ENCODE measurements at places on chromosomes 4 and X.

DNA sequence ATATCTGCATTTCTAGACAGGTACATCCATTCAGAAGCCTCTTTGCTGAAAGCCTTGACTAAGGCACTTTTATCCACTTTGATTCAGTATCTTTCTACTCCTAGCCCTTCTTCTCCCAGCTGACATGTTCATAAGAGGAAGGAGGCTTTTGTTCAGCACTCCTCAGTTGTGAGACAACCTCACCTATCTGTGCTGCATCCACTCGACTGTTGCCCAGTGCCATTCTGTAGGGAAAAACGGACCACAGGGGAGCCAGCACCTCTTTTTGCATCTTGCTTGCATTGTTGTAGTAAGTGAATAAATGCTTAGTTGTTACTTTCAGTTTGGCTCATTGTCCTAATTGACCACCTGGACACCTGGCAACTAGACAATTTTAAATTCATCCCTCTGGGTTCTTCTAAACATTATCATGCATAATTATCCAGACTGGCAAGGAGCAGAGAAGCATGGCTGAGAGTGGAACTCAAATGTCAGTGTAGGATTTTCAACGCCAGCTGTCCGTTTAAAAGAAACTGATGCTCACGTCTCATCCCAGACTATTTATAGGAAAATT lies 83.8 kb upstream of the BOD1L1 start:
- DNase-seq, result no peak

DNA sequence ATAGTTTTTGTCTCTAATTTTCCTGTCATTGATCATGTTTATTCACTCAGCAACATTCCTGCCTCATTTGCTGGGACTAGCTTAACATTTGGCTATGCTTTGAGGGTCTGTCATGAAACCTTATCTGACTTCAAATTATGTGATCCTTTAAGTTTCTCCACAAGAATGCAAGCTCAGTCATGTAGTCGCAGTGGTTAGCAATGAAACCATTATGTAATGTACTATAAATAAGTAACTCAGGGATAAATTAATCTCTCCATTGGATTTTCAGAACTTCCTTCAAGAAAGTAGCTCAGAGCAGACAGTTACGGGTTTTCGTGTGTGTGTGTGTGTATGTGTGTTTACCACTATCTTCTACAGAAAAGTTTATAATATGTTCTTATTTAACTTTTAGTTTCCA lies 993.6 kb downstream of the ADGRL3 start:
- DNase-seq, result no peak

GRCh38 chr4:114383721-114384120 lies 214.9 kb upstream of the UGT8 start:
- DNase-seq, result no peak

DNA sequence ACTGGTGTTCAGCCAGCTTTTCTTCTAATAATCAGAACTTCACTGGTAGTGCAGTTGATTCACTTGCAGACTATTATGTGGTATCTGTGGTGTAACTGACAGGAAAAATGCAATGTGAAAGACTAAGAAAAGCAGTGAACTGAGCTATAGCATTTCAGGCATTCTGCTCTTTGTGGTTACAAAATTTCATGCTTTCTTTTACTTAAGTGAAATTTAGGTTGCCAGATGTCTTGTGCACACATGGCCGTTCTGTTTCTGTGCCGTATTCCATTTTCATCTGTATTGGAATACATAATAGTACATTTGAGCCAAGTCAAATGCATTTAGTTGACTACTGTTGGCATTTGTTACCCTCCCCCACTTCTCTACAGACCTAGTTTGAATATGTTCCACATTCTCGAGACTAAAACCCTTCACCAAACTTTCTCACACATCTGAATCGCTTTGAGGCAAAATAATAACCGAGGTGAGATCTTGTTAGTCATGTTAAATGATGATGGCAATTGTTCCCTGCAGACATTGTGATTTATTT lies 8.2 kb downstream of the RTL3 start:
- no peak for DNase-seq

- no peak for DNase-seq
Observed at GRCh38 chr4:47373174-47373573, 90.3 kb downstream of the COMMD8 start.

- no peak for DNase-seq
Observed at GRCh38 chr4:113540859-113541258, 220.7 kb downstream of the CAMK2D start.

DNA sequence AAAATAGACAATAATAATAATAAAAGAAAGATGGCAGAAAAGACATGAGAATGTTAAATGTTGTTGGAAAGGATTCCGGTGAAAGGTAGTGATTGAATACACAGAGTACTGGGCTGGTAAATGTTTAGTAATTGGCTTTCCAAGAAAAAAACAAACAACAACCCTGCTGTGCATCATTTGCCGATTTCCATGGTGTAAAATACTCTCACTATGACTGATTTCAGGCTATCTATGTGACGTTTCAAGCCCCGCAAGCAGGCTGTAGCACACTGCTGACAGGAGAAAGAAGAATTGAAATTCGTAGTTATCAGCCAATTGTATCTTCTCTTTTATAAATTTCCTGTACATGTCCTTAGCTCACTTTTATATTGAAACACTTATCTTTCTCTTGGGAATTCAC lies 13.6 kb upstream of the SEPTIN6 start:
- DNase-seq, result no peak

DNA sequence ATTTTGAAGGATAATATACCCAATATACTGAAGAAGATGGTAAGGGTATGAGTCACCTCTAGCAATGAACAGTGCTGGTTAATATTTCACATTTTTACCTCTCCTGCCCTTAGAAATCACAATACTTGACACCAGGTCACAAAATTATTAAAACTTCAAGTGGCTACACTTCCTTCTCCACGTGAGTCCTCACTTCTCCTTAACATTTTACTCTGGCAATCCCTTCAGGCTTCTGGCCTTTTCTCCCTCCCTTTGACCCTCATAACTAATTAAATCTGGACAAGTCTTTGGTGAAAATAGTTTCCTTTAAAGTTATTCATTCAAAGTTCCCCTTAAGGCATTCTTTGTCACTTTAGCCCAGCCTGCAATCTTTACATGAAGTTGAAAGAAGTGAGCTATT lies 190.4 kb downstream of the UNC5C start:
- no peak for DNase-seq

DNA sequence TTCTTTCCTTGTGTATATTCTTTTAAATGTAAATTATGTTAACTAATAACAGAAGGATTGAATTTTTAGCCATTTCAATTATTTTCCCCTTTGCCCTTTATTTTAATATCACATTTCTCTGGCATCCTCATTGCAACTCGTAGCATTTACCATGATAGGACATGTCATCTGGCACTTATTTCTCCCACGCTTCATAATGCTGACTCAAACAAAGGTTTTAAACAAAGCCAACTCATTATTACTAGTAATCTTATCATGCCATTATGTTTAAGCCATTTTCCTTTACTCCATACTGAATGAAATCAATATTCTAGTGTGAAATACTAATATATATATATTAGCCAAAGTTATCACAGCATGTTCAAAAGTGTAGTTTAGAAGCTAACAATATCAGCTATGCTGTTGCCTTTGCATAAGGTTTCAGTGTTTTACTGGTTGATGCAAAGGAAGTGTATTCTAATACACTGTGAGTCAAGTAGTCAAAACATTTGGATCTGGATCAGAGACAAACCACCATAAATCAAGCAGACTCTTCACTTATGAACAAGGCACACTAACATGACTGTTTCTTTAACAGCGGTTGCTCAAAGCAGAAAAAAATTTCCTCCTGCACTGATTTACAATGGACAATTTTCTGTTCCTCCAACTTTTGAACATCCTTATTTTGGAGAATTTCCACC lies 281.6 kb downstream of the SLC7A11 start:
- DNase-seq, result no peak

GRCh38 chr4:102754044-102754443 lies 6.7 kb downstream of the MANBA start:
- DNase-seq, result no peak

DNA sequence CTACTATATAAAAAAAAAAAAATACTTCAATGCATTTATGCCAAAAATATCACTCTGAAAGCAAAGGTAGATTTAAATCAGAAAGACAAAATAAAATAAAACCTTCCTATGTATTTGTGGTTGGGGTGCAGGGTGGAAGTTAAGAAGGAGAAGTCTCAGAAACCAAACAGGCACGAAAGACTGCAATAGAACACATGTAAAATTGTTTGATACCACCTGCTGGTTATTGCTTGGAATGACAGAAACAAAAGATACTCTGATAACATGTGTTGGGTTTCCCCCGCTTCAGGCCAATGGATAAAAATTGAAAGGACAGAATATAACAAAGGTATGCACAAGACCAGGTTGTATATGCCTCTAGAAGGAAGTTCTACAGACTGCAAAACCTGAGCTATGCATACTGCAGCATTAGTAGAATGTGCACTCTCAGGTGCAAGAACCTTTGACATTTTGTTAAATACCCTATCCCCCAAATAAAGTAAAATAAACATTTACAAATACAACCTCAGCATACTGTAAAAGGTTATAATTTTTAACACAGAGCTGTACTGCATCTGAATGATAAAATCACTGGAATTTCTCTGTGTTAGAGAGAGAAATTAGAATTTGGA lies 118.8 kb downstream of the GABRA2 start:
- no peak for DNase-seq

DNA sequence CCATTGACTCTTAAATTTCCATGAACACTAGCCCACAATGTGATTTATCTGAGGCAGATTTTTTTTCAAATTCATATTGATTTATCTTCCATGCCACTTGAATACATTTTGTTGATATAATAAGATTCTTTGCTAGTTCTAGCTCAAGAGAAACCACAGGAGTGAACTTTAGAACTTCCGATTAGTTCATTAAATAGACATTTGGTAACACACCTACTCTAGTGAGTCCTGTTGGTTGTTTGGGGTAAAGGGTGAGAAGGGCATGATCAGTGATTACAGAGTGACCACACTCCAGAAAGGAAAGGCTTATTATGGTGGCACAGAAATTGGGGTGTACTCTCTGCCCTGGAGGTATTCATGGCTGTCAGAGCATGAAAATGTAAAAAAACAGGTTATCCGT lies 120.4 kb downstream of the CDKL5 start:
- DNase-seq, result no peak

DNA sequence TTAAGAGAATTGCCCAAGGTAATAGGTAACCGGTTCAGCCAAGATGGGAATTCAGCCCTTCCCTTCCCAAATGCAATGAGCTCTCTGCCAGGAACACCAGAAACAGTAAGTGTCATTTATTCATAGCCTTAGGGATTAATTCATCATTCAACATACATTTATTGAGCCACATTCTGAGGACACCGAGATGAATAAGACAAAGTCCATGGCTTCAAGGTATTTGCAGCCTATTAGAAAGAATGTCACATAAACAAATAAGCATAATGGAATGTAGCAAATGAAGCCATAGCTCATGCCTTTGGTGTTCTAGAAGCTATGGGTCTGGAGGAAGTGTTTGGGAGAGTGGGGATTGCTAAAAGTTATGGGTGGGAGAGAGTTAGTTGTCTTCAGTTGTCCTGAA lies 6.3 kb upstream of the TAB3 start:
- no peak for DNase-seq

DNA sequence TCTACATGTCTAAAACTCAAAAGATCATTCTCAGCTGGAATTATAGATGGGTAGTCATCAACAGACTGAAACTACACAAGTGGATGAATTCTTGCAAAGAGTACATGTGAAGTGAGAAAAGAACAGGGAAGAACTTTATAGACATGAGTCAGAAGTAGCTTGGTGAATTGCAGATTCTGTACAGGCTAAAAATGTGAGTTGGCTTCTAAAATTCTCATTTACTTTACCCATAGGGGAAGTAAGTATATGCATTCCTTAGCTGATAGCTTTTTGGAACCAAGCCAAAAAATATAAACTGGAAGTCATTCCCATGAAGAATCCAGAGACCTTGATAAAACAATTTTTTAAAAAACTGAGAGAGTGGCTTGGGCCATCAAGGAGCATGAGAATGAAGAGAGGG lies 584.2 kb upstream of the FTHL17 start:
- DNase-seq, result no peak

- DNase-seq, result no peak
Observed at GRCh38 chr4:48227662-48228061, 42.0 kb downstream of the TEC start.

DNA sequence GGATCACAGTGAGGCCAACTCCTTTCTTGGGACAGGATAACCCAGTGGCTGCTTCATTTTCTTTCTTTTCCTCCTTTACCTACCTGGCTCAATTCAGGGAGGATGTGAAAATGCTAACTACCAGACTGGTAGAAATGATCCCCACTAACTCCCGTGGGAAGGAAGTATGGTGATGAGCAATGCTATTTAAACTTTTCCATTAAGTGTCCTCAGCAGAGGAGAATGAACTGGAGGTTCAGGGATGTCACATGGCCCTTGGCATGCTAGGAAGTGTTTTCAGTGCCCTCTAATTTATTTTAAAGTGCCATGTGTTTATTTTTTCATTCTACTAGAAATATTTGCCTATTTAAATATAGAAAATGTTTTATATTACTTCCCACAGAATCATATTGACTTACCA lies 363.9 kb downstream of the PPP3CA start:
- no peak for DNase-seq

DNA sequence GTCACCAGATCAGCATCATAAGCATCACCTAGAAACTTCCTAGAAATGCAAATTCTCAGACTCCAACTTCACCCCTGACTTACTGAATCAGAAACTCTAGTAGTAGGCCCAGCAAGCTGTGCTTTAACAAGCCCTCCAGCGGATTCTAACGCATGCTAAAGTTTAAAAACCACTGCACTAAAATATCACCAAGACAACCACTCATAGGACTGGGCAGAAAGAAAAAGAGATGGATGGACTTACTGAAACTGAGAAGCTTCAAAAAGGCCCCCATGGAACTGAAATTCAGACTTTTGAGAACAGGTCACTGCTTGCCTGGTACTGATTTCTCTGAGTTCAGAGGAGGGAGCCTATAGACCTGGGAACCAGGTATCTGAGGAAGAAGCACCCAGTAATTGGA lies 40.1 kb downstream of the FAM241A start:
- DNase-seq, result no peak

DNA sequence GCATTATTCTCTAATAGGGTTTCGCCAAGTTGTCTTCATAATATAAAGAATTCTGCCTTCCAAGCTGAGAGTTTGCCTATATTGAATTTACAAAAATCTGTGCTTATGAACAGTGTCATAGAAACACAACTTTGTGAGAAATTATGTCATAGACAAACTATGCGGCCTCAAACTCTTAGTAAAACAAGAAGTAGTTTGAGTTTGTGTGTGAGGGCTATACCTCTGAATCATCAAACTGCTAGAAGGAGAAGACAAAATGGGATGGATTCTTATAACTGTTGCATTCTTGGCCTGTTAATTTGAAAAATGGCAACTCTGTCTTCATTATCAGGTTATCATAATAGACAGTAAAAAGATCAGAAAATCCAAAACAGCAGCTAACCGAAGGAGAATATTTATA lies 46.1 kb upstream of the NAP1L5 start:
- no peak for DNase-seq

- DNase-seq, result no peak
Observed at GRCh38 chr4:189826657-189827056, 114.0 kb upstream of the FRG1 start.
